Stimulated activated CD4-positive, alpha-beta T cell treated with anti-CD3 and anti-CD28 coated beads, Interleukin-12 subunit alpha, Interleukin-12 subunit beta, amount 100 ng/mL, for 4 hours (primary cell): ENCODE measurements at places on chromosomes 16 and 17.

GRCh38 chr17:42904110-42904469 lies 3.5 kb downstream of the G6PC1 start:
- no peak for DNase-seq

- no peak for DNase-seq
Observed at GRCh38 chr16:64870859-64871258, 251.0 kb downstream of the CDH11 start.

DNA sequence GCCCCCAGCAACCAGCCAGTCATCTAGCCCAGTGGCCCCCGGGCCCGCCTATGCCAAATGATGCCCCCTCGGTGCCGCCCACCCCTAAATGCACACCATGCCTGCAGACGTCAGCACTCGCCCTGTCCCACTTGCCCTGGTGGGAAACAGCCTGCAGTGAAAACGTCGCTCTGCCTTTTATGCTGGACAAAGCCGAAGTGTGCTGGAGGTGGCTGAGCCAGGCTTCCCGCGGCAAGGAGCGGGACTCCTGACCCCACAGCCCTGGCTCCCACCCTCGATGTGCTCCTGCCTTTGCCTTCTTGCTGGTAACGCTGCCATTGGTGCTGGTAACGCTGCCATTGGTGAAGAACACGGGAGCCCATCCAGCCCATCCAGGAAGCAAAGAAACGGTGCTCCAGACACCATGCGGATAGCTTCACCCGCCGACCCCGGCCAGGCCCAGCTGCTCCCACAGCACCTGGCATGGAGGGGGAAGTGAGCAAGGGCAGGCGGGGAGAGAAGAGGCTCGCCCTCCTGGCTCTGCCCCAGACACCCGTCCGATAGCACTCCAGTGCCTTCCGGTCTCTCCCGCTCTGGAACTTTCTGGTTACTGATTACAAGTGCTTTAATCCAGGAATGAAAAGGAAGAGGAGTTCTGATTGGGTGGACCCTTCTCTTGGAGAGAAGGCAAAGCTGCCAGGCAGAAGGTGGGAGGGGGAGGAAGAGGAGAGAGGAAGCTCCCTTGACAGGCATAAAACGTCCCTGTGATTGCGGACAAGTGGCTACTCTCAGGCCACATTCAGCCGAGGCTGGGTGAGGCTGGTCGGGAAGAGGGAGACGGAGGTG lies 4.0 kb upstream of the BAIAP2 start:
- DNase-seq, result no peak

DNA sequence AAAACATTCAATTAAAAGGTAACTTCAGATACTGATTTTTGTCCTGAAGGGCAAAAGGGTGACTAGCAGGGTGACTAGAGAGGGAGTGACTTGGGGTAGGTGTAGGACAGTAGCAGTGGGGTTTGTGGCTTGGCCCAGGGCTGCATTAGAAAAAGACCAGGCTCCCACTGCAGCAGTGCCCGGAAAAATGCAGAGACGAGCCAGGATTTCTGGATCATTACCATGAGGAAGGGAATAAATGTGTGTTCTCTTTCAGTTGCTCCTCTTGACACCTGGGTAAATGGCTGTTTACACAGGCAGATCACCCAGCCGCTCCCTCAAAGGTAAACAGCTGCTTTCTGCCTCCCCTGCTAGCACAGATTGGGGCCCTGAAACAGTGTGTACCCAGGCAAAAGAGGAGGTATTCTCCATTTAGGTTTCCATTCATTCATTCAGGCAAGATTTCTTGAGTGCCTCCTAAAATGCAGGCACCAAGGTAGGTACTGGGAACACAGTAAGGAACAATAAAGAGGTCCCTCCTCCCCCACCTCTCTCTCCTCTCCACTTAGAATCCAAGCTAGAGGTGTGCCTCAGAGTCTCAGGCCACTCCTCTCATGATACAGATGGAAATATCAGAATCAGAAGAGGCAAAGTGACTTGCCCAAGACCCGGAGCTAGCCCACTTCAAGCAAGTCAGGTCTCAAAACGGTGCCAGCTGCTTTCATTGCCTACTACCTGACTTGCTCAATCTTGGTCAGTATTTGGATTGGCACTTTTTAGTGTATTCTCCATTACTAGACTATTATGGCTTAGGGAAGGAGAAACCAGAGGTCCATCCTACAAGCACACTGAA lies 15.2 kb upstream of the TOX3 start:
- no peak for DNase-seq

DNA sequence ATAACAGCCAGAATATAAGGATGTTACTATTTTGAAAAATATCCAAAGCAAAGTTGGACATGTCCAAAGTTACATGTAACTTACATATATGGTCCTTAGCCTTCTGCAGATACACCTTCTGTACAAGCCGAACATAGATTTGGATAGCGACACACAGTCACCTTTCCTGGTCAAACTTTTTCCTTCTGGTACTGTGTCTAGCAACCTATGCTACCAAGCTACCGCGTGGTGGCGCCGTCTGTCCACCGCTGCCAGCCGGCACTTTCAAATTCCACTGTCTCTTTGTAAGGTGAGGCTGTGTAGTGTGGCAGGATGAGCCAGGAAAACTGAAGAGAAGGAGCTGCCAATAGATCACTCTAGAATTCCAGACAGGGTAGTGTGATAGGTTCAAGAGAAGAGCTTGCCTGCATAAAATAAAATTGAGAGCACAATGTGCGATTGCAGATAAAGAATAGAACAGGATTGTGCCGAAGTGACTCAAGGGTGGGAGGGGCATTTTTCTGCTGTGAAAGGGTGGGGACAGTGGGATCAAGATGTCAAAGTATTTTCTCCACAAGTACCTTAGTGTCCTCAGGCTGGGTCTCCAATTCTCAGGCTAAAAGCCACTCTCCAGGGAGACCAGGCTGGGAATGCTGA lies 366.9 kb downstream of the SLC39A11 start:
- peak; percentile 47 for DNase-seq

GRCh38 chr16:72001180-72001874 lies 1.1 kb upstream of the PKD1L3 start:
- no peak for DNase-seq

GRCh38 chr17:35725802-35726126 lies 5.7 kb upstream of the RASL10B start:
- no peak for DNase-seq

- peak; percentile 55 for DNase-seq
Observed at GRCh38 chr17:63425483-63425882, 20.6 kb downstream of the CYB561 start.

DNA sequence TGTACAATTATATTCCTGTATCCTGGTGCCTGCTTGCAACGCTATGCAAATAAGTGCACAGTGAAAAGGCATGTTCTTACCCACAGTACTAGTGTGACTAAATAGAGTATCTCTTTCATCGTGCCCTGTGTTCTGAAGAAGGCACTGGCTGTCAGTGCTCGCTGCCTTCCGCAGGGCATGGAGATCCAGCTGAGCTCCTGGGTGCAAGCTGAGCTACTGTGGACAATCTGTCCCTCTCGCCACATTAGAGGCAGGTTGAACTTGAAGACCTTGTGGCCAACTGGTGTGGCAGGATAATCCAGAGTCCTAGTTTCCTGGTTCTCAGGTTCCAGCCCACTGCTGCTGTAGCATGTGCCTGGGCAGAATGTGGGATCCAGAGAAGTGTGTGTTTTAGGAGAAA lies 1.9 kb upstream of the ST6GALNAC1 start:
- no peak for DNase-seq

DNA sequence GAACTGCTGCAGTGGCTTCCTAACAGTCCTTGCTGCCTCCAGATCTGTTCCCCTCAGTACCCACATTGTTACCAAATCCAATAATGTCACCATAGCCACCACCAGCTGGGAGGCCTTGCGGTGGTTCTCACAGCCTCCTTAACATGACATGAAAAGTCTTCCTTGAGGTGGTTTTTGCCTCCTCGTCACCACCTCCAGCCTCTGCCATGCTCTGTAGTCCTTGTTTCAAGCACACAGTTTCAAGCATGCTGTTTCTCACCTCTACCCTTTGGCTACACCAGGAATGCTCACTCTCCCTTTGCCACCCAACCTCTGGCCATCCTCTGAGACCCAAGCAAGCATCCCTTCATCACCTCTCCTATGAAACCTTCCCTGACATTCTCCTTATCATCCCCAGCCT lies 47.2 kb downstream of the DNAH9 start:
- DNase-seq, result no peak

GRCh38 chr17:27660436-27660835 lies 29.4 kb downstream of the LGALS9 start:
- DNase-seq, result no peak

DNA sequence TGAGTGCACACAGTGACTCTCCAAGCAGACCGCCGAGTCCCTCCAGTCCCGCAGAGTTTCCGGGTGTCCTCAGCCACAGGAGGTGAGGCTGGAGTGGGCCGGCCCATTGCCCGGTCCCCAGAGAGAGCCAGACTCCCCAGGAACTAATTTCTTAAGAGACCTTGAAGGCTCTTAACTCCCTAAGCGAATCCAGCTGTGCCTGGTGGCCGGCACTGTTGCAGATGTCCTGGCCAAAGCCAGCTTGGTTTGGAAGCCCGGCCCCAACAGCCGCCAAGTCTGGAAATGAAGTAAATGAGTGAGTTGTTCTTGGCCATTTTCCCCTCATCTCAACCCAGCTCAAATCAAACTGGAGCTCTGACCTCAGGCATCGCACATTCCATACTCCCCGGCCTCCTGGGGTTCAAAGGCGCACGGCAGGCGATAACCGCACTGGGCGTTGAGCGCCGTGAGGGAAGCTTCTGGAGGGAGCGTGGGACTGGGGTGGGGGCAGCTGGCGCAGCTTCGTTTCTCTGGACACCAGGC lies 42.0 kb downstream of the CMIP start:
- no peak for DNase-seq

DNA sequence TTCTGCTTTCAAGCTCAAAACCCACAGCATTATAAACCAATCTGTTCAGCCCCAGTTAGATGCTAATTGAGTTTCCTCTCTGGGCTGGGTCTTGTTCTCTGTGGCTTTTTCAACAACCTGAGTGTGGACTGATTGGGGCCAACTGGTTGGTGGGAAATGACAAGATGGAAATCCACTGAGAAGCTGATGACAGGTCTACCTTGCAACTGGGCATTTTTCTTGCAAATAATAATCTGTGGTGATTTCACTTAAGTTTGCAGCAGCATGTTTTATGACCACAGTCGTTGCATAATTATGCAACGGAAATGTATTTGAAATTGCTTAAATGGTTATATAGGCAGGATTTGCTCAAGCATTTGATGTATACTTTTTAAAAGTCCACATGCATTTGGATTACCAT lies 69.9 kb downstream of the AKAP1 start:
- no peak for DNase-seq

DNA sequence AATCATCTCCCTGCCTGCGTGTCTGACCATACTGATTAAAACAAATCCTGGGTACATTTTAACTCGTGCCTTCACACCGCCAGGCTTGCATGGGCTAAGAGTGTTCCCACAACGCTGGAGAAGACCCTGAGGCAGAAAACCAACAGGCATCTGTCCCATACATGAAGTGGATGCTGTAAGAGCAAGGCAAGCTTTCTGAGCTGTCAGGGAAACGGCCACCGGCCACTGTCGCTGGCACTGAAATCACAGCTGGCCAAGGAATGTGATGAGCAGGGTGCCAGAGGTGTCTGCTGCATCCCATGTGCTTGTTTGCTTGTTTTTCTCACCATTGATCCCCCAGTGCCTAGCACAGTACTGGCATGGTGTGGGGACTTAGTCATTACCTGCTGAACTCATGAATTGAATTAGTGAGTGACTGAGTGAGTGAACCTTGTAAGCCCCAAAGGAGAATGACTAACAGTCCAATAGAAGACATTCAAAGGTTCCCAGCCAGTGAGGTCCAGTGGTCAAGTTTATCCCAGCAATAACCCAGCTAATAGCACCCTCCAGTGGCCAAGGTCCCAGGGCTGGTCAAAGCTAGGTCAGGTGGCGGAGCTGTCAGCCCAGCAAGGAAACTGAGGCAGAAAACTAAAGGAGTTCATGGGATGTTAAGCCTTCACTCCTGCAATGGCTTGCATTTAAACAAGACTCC lies 92.7 kb upstream of the CDH5 start:
- DNase-seq, result no peak
